ENCODE measurements at places on chromosomes 7 and 10.

DNA sequence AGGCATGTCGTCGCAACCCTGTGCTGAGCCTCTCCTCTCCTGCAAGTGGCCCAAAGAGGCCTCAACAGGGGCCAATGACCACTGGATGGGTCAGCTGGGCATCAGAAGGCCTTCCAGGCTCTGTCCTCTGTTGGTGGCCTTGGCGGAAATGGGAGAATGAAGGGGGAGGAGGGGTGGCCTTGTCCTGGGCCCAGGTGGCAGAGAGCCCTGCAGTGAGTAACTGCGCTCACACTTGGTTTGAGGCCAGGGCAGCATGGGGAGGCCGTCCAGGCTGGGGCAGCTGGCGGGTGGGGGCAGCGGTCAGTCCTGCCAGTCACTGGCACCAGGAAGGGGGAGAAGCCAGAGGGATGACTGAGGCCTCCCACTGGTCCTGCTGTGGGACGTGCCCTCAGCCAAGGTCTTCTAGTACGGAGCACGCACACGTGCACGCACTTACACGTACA, 59.8 kb downstream of the LHPP start:
- no peak for DNase-seq

- peak; percentile 16 for DNase-seq
Measured at GRCh38 chr10:75375838-75376237, 25.7 kb downstream of the ZNF503 start.

DNA sequence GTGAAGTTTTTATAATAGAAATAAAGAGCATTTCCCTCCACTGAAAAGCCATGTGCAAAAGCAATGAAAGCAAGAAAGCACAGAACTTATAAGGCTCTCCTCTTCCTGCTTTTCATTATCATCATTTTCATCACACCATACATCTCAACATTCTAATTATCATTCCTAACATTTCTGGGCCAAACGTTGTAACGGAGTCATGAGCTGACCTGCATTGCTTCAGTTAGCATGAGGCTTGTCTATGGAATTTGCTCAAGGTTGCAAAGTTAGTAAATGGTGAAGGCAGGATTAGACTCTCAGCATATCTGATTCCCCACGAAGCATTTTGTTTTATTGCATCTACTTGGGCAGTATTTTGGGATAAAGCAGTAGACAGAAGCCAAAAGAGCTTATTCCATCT, 11.4 kb downstream of the SCIN start:
- no peak for DNase-seq

GRCh38 chr7:78299088-78299487, 500.5 kb downstream of the PHTF2 start:
- DNase-seq, result no peak

- DNase-seq, result no peak
Measured at GRCh38 chr7:137760111-137760510, 86.7 kb downstream of the DGKI start.

- DNase-seq, result peak; percentile 50
Measured at GRCh38 chr7:112462236-112462635, 12.0 kb downstream of the IFRD1 start.

- DNase-seq, result peak; percentile 55
Measured at GRCh38 chr10:115030483-115031200, 62.5 kb upstream of the ATRNL1 start.

- DNase-seq, result no peak
Measured at GRCh38 chr10:112580267-112580666, 133.3 kb downstream of the VTI1A start.

DNA sequence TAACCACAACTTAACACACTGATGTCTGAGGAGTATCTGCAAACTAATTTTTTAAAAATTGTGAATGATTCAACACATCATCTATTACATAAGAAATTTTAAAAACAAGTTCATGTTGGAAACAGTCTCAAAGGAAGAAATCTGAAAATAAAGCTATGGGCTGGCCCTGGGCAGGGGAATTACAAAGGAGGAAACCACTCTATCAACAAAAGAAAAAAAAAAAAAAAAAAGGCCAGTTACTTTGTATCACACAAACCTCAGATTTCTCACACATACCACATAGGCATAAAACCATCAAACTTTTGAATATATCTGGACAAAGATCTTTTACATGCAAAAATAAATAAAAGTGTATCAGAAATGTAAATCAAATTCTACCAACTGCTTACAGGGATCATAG, 20.8 kb downstream of the TIAL1 start:
- no peak for DNase-seq

GRCh38 chr10:80476685-80477084, 22.6 kb downstream of the TSPAN14 start:
- no peak for DNase-seq

GRCh38 chr7:157971501-157971900, 616.1 kb downstream of the PTPRN2 start:
- DNase-seq, result no peak
